Activated effector memory CD4-positive, alpha-beta T cell treated with Interleukin-2 at 50 U/mL for 16 hours (primary cell): ENCODE measurements at places on chromosomes 13 and 19.

- DNase-seq = no peak
Measured at GRCh38 chr13:41668130-41668757, 210.9 kb downstream of the RGCC start.

- DNase-seq = no peak
Measured at GRCh38 chr19:13920940-13921747, 15.1 kb downstream of the CC2D1A start.

DNA sequence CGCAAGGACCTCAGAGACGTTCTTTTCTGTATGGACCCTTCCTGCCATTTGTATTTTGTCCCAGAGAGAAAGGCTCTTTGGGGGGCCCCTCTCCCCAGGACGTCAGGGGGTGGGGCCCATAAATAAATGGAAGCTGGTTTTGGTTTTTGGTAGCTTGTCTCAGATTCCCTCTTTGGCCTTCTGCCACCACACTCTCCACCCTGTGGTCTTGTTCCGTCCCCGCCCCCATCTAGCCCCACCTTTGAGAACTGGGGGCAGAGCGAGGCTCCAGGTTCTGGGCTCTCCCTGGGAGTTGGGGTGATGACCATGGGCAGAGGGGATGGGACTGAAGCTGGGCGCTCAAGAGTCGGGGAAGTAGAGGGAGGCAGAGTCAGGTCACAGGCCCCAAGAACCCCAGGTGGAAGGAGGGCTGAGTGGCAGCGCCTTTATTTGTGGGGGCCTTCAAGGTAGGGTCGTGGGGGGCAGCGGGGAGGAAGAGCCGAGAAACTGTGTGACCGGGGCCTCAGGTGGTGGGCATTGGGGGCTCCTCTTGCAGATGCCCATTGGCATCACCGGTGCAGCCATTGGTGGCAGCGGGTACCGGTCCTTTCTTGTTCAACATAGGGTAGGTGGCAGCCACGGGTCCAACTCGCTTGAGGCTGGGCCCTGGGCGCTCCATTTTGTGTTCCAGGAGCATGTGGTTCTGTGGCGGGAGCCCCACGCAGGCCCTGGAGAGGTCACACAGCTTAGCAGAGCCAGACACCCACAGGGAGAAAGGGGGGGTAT, 3.3 kb downstream of the ISYNA1 start:
- no peak for DNase-seq

DNA sequence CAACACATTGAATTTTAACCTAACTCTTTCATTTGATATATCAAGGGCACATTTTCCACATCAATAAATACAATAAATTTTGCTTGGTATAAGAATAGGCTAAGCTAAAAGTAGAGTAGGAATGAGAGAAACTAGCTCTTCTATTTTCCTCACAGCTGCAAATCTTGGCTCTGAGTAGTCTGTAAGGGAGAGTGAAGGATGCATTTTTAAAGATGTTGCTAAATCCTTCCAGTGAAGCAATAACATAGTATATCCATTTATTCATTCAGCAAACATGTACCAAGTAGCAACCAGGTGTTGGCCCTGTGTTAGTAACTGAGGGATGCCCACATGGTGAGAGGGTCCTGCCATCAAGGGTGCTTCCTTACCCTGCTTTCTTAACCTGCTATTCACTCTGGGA, 799.9 kb downstream of the PCDH9 start:
- DNase-seq = no peak

DNA sequence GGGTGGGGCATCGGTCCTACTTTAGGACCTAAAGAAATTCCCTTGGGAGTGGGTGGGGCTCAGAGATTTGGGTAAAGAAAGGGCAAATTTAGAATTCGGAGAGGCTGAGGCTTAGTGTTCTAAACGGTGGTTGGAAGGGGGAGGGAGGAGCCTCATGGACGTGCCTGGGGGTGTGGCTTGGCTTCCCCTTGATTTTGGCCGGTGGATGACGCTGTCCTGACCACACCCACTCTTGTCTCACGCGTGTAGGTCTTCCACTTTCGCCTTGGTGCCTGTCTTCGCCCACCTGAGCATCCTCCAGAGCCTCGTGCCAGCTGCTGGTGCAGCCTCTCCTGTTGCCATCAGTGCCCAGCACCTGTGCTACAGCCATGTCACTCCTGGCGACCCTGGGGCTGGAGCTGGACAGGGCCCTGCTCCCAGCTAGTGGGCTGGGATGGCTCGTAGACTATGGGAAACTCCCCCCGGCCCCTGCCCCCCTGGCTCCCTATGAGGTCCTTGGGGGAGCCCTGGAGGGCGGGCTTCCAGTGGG, 1.2 kb upstream of the NUP62 start:
- no peak for DNase-seq

GRCh38 chr13:66995203-66995611, 234.9 kb downstream of the PCDH9 start:
- no peak for DNase-seq

DNA sequence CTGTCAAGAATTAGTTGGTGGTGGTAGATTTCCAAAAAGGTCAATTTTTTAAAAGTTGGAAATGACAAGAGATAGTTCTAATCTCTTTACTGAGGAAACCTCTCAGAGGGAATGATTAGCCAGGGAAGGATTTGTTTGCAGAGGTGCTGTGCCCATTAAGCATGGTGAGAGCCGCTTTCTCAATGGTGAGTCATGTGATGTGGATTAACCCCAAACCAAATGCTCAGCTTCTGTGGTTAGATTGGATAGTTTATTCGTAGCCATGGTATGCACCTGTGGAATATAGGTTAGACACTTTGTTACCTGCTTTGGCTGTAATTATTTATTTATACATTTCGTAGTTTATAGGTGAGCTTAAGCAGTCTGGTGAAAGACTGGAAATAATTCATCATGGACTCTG, 7.1 kb downstream of the HNRNPM start:
- DNase-seq = no peak
